Vagina (tissue), 2 donors: ENCODE measurements at places on chromosomes 3 and 15.
A peak's percentile ranks its signal among the peaks of the same experiment; 100 is the strongest.

DNA sequence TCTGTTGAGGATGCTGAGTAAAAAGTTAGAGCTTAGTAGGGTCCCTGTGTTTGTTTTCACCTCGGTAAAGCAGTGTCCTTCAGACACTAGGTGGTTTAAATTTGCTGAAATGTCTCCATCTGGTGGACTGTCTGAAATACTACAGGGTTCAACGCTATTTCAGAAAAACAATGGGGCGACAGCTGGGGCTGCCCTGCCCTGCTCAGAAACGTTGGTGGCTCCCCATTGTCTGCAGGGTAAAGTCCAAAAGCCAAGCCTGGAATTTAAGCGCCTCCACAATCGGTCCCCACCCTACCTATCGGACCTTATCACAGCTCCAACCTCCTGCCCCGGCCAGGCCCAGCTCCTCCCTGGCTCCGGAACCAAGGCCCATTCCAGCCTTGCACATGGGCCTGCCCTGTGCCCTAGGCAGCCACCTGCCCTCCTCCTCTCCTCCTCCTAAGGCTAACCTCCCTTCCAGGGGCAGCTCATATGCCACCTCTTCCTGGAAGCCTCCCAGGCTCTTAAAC lies 4.3 kb upstream of the TSEN2 start:
- DNase-seq: no peak

- DNase-seq: no peak
These were observed 66.0 kb downstream of the STAC start for GRCh38 chr3:36446276-36446675.

GRCh38 chr3:122097141-122097540 lies 42.0 kb downstream of the CD86 start:
- no peak for DNase-seq

DNA sequence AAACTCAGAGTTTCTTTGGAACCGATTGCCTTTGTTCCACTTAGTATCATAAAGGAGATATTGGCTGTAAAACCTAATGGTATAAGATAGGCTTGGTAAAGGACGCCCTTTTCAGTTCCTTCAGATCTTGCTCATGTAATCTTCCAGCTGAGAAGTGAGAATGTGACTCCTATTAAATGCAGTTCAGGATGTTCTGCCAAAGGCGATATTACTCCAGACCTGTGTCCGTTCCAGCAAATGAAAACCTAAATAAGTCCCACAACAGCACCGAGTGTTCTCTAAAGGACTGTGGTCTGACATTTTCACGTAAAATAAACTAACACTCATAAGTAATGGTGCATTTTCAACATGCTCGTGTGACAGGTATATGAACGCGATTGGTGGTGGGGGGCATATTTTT lies 276.2 kb downstream of the FEZF2 start:
- no peak for DNase-seq

DNA sequence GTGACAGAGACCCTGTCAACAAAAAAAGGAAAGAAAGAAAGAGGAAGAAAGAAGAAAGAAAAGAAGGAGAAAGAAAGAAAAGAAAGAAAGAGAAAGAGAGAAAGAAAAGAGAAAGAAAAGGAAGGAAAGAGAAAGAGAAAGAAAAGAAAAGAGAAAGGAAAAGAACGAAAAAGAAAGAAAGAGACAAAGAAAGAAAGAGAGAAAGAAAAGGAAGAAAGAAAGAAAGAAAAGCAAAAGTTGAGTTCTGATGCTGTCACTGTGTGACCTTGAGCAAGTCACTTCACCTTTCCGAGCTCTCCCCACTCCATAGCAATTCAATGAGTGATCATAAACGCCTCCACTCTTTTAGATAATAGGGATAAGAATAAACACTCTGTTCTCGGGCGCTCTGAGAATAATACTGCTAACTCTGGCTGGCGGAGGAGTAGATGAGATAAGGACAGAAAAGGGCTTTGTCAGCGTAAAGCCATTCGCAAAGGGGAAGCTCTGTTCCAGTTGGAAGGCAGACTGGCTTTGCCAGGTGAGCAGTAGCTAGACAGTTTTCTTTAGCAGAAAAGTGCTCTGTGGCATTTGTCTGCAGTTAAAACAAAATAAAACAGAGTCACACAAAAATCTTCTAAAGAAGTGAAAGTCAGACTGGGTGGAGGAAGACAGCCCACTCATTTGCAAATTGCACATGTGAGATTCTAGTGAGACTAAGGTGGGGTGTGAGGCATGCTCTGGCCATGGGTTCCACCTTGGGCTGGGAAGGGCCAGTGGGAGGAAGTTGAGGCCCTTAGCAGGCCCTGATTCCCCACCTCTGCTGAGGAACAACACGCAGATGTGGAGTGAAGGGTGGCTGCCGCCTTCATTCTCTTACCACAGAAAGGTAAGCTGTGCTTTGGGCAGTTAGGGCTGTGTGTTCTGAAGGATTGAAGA lies 9.6 kb upstream of the FLNB start:
- DNase-seq: no peak

- DNase-seq: no peak
These were observed 410.6 kb upstream of the ADAMTS9 start for GRCh38 chr3:65098400-65098799.

- DNase-seq: no peak
These were observed 1379.1 kb downstream of the ZPLD1 start for GRCh38 chr3:103813955-103814354.

GRCh38 chr3:116440196-116440595 lies 5.1 kb downstream of the LSAMP start:
- no peak for DNase-seq

DNA sequence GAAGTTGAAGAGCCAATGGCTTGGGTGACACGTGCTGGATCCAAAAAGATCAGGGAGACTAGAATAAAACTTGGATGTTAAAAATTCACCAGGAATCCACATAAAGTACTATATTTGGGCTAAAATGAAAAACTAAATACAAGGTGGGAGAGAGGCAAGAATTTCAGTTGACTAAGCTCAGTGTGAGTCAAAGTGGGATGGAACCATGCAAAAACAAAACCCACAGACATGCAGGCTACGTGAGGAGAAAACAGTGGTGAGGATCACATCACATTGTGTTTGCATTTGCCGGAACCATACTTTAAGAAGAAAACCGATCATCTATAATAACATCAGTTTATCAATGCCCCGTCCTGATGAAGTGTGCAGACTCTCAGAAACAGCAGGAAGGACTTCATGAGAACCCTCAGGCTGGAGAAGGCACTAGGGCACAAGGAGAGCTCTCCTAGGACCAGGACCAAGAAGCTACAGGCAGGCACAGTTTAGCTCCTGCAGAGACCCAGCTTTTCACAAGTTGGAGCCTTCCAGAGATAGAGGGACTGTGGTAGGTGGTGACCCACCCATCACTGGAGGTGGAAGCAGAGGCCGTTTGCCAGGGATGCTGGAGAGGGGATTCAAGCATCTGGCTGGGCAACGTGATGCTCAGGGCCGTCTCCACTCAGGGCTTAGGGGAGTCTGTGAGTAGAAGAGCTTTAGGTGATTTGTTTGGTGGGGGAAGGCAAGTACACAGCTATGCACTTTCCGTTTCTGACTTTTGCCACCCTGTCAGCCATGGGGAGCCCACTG lies 29.0 kb upstream of the NR2E3 start:
- no peak for DNase-seq

GRCh38 chr3:58251631-58252035 lies 14.0 kb downstream of the ABHD6 start:
- DNase-seq: no peak

DNA sequence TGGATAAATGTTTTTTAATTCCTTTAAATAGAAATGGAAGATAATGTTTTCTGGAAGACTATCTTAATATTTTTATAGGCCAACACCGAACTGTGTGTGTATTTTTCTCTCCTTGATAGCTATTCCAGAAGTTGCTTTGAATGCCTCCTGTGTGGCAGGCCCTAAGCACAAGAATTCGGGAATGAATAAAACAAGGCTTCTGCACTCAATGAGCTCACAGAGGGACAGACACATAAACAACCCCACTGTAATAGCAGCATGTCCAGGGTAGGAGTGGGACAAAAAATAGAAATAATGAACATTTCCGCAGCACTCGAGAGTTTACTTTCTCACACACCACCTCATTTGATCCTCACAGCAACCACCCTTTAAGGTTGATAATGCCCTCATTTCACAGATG lies 18.0 kb downstream of the SRGAP3 start:
- DNase-seq: no peak

DNA sequence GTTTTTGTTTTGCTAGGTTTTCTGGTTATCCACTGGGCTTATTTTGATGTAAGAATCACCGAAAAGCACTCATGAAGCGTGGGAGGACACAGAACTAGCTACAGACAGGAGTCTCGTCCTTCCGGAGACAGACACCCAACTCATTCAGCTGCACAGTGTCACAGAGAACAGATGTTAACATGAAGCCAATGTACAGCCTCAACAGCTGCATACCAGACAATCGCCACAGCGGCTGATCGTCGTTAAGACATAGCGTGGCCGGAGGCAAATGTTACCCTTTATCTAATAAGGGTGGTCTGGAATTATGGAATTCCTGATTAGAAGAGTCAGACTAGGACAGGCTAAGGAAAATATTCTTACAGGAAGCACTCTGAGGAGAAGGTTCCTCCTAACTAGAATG lies 1.1 kb upstream of the PYGO1 start:
- DNase-seq: no peak

- no peak for DNase-seq
These were observed 86.1 kb downstream of the DLG1 start for GRCh38 chr3:197212290-197212689.

- no peak for DNase-seq
These were observed 756 bp upstream of the RASGRF1 start for GRCh38 chr15:79091204-79091867.

GRCh38 chr3:13712682-13713180 lies 163.8 kb downstream of the FBLN2 start:
- peak; percentile 79 for DNase-seq

GRCh38 chr3:102123590-102124190 lies 274.4 kb downstream of the NFKBIZ start:
- DNase-seq: no peak

DNA sequence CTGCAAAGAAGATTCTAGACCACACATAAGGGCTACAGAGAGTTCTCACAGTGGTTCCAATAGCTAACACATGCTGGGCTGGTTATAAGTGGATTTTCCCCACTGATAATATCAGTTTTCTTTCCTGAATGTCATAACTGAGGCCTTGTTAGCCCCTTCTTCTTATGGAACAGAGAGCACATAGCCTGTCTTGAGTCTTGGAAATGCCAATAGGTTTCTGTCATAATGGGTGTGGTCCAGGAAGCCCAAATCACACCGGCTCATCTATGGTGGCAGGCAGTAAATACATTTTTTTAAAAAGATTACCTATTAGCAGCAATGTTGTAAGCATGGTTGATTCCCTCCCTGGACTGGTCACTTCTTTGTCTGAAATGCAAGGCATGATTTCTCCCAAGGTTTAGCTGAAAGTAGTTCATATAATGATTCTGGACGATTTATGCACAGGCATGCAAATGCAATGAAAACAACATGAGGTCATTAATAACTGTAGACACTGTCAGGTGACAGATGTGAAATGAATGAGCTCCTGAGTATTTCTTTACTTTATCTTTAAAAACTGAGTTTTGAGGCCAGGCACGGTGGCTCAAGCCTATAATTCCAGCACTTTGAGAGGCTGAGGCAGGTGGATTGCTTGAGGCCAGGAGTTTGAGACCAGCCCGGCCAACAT lies 67.2 kb upstream of the ATP2C1 start:
- no peak for DNase-seq

DNA sequence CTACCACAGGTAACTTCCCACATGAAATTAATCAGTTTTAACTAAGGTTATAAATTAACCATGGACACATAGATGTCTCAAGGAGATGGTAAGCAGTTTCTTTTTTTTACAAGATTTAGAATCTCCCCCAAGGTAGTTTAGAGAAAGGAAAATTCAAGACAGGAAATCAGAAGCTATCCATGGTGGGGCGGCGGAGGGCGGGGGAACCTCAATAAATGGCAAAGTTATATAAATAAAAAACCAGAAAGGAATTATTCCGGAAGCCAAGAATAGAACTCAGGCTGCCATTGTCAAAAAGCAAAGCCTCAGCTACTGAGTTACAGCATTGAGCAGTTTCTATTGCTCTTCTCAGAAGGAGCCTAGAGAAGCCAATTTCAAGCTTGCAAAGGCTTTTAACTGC lies 172.1 kb upstream of the SMAD3 start:
- DNase-seq: no peak

DNA sequence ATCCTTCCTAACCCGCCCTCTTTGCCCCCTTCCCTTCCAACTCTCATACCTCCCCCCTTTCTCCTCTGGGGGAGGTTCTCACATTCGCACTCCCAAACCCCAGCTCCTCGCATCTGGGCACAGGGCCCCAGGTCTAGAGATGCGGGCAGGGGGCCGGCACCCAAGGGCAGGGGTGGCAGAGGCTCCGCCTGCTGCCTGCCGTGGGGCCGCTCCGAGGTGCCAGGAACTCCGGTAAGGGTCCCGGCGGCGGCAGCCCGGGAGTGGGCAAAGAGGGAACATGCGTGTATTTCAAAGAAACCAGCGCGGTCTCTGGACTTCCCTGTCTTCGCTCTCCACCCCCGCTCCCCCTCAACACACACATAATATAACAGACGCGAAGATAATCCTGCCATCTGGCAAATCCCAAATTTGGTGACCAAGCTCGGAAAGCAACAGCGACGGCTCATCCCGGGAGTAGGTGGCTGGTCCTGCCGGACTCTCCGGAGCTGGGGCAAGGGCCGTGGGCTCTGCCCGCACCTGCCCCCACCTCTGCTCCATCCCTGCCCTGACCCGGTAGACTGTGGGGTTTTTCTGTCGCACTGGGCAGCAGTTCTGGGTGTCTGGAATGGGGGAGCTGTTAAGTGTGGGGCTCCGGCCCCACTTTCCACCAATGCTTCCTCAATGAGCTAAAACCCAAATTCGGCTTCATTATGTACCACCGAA lies 31.0 kb downstream of the NR2F2 start:
- DNase-seq: no peak

GRCh38 chr15:64934023-64934422 lies 22.3 kb downstream of the ANKDD1A start:
- DNase-seq: no peak

- DNase-seq: no peak
These were observed 6.3 kb downstream of the TIGIT start for GRCh38 chr3:114299941-114300624.

DNA sequence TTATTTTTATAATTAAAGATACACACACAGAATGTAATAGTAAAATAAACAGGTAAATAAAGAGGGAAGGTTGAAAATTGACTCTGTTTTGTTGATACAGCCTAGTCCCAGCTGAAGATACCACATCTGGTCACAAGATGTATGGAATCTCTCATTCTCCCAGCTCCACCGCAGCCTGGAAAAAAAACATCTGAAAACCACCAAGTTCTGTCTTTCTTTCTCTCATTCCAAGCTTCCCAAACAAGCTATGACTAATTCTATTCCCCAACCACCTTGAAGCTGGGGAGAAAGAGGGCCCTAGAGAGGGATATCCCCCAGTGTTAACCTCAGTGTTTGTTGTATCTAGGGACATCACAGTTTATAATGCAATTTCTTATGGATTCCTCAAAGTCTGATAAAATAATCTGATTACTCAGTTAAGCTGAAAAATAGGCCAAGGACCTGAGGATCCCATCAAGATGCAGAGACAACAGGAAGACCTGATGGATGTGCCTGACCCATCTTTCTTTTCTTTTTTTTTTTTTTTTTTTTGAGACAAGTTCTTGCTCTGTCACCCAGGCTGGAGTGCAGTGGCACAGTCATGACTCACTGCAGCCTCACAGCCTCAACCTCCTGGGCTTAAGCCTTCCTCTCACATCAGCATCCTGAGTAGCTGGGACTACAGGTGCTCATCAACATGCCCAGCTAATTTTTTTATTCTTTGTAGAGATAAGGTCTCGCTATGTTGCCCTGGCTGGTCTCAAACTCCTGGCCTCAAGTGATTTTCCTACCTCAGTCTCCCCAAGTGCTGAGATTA lies 38.1 kb downstream of the SRGAP3 start:
- DNase-seq: no peak
